ENCODE measurements at places on chromosomes 4 and X.
A peak's percentile ranks its signal among the peaks of the same experiment; 100 is the strongest.

- no peak for DNase-seq
Observed at GRCh38 chr4:1002631-1003251, 8.7 kb upstream of the FGFRL1 start.

DNA sequence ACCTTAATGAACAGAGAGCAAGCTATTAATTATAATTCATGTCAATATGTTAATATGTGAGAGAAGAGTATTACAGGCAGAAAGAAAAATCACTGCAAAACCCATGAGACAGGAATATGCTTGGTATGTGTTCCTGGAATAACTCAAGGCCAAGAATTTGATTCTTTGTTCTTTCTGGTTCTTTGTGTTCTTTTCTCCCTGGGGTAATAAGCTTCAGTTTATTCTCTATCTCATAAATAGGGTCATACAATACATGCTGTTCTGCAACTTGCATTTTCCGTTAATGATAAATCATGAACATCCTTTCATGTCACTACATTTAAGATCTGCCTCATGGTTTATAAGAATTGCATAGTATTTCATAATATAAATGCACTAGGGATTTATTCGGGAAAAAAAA, 16.8 kb upstream of the THOC2 start:
- DNase-seq: no peak

DNA sequence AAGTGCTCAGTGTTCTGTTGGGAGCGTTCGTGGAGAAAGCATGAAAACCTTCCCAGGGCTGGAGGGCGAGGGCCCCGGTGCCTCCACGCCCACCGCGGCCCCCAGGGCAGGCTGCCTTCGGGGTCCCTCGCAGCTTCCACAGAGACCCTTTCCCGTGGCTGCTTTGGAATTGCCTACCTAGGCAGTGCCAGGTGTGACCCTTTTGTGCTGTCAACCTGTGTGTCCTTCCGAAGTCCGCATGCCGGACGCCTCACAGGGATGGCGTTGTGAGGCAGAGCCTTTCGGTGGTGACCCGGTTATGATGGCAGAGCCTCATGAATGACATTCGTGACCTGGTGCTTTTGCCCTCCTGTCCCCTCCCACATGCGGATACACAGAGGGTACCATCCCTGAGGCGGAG, 17.4 kb downstream of the TMEM175 start:
- no peak for DNase-seq

- DNase-seq: peak; percentile 14
Observed at GRCh38 chrX:154738011-154738738, 12.7 kb downstream of the GAB3 start.

GRCh38 chr4:118741301-118741855, 56.2 kb downstream of the METTL14 start:
- peak; percentile 40 for DNase-seq

DNA sequence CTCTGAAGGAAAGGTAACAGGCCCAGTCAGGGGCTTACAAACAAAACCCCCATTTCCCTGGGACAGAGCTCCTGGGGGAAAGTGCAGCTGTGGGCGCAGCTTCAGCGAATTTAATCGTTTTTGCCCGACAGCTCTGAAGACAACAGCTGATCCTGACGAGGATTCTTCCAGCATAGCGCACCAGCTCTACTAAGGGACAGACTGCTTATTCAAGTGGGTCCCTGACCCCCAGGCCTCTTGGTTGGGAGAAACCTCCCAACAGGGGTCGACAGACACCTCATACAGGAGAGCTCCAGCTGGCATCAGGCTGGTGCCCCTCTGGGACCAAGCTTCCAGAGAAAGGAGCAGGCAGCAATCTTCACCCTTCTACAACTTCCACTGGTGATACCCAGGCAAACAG, 486.7 kb downstream of the PRR32 start:
- DNase-seq: no peak

- DNase-seq: no peak
Observed at GRCh38 chr4:41644288-41644914, 104.1 kb downstream of the PHOX2B start.

GRCh38 chr4:153502584-153502983, 36.4 kb downstream of the TMEM131L start:
- DNase-seq: no peak

GRCh38 chr4:52269761-52270160, 218.7 kb downstream of the SPATA18 start:
- DNase-seq: no peak

DNA sequence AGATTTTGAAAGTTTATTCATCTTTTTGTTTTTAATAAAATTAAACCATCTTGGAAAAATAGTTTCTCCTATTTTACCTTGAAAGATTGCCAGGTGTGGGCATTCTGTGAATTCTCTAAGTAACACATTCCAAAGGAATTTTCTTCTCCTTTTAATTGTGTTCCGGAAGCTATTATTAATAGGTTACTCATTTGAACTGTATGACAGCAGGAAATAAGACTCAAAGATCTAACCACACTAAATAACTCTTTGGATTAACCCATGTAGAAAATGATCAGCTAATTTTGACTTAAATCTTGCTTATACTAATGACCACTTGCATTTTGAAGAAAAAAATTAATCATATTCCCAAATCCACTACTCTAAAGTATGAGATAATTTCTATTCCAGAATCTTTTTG, 17.6 kb upstream of the CCNI start:
- DNase-seq: no peak

GRCh38 chrX:116862340-116862739, 399.6 kb upstream of the CT83 start:
- DNase-seq: no peak
